ENCODE measurements at places on chromosomes 7 and 10.

DNA sequence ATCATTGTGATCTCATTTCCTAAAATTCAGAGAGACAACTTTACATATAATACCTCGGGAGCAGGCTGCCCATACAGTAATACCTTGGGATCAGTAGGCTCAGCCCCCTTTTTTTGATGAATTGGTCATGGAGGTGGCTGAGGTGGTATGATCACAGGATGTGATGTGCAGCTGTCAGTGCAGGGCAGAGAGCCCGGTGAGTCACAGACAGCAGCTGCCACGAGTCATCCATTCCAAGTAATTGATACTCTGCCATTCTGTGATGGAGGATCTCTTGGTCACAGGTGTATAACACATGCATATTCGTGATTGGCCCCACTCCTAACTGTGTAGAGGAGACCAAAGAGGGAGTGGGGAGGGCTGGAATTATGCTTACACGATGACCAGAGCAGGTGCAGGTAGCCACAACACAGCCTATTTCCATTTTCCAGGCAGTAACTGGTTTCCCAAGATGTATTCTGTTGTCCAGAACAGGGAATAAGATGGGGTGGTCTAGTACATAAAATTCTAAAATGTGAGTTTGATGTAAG is 14.1 kb downstream of the NRCAM start:
- DNase-seq = peak; percentile 49

- no peak for DNase-seq
Observed at GRCh38 chr10:64486149-64486548, 964.9 kb downstream of the REEP3 start.

DNA sequence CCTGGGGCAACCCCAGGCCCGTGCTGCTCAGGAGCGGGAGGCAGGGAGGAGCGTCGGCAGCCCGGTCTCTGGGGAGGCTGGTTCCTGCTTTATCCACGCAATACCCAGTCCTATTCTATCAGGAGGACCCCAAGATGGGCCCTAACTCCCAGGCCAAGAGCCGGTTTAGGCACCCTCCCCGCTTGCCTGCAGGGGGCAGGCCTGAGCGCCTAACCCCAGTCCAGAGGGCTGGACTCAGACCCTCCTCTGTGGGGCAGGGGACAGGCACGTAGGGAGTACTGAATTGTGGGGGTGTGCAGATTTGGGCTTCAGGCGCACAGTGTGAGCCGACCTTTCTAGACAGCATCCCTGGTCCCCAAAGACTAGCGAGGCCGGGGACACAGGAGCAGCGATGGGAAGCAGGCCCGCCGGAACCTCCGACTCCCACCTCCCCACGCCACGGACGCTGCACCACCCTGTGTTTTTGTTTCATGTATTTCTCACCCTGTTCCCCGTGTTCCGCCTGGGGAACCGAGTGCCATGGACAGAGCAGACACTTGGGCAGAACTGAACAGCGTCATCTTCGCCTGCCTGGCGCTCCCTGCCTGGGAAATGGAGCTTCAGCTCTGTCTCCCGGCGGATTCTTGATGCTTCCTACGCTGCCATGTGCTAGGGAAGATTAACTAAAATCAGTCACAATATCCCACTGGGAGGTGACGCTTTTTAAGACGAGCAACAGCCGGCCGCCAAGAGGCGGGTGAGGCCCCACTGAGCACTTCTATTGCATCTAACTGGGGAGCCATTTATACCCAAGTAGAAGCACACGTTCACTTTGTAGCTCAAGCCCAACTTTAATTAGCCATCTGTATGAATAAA is 5.3 kb downstream of the NUDT1 start:
- peak; percentile 52 for DNase-seq

DNA sequence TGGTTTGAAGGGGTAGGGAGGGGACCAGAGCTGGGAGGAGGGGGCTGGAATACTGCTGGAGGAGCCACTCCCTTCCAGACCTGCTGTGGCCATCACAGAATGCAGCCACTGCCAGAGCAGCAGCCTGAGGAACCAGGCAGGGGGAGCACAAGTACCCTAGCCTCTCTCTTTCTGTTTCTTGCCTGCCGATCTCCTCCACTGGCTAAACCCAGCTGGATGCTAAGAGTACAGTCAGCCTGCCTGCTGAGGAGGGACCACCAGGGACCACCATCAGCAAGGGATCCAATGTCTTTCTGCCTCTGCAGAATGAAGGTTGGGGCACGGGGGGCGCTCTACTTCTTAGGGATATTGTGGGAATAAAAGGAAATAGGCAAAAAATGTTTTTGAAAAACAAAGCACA is 4.7 kb downstream of the BLVRA start:
- no peak for DNase-seq

- DNase-seq = no peak
Observed at GRCh38 chr10:75936841-75937240, 505.4 kb downstream of the LRMDA start.

GRCh38 chr10:22690614-22691431 is 23.6 kb downstream of the PIP4K2A start:
- no peak for DNase-seq

- no peak for DNase-seq
Observed at GRCh38 chr7:157136372-157136771, 2.4 kb upstream of the UBE3C start.

DNA sequence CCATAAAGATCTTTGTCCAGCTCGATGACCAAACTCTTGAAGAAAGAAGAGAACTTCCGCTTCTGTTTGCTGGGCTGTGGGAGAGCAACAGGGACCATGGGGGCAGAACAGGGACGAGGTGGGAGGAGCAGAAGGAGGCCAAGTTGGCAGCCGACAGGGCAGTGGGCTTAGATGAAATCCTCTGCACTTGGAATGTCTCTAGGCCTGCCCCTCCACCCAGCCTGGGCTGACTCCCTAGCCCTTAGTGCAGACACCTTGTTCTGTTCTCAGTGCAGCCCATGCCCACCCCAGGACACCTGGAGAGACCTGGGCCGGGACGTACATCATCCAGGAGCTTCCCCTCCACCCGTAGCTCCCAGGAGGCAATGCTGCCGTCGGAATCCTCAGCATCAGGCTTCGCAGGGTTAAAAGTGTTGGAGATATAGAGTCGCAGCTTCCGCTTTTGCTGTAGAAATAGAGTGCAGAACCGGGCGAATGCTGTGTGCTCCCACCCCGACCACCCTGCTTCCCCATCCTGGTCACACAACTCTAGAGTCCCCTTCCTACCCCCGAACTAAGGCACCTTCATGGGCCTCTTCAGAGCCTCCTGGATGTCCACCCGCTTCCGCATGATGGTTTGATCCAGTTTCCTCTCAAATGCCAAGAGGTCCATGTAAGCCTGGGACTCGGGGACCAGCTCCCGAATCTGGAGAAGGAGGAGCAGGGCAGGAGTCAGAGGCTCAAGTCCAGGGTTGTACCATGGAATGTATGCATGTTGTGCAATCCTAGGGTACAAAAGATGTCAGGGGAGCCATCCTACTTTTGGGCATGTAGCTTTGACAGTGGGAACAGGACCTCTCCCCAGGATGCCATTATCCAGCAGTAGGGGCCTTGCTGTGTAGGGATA is 6.1 kb downstream of the SMARCD3 start:
- DNase-seq = no peak

DNA sequence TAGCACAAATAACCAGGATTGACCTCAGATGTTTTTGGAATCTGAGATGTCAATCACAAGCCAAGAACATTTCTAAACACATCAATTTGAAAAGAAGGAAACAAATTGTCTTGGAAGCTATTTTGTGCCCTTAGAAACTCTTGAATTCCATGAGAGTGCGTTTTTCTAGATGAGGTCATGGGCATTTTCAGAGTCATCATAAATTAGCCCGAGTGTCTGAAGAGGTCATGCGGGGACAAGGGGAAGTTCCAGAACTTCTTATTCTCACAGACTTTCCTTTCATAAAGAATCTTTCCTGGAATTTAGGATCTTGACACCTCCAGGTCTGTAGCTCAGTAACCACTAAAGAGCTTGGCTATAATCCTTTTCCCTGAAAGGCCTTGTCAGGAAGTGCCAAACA is 28.2 kb downstream of the IL2RA start:
- DNase-seq = no peak

DNA sequence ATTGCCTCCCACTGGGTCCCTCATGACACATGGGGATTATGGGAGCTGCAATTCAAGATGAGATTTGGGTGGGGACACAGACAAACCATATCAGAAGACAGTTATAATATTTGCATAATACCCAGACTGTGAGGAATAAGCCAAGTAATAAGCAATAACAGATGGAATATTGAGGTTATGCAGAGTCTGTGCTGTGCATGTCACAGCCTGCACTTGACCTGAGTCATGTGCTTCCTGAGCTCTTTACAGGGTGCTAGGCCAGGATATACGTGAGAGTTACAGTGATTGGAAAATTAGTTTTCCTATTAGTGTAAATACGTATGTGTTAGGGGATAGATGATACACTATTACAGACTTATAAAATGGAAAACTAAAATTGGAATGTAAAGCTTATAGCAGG is 288.7 kb downstream of the SDK1 start:
- no peak for DNase-seq

- DNase-seq = no peak
Observed at GRCh38 chr7:17368856-17369524, 70.5 kb downstream of the AHR start.

DNA sequence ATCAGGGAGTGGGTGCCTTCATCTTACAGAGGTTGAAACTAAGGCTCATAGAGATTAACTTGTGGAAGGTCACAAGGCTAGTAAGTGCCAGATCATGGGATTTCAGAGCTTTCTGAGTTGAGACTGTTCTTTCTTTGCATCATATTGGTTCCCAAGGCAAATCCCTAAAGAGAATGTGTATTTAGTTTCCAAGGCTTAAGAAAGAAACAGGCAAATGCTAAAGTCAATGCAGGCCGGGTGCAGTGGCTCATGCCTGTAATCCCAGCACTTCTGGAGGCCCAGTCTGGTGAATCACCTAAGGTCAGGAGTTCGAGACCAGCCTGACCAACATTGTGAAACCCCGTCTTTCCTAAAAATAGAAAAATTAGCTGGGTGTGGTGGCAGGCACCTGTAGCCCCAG is 19.8 kb downstream of the CDK1 start:
- DNase-seq = no peak

All from stimulated activated CD4-positive, alpha-beta T cell treated with anti-CD3 and anti-CD28 coated beads, Interleukin-15, amount 100 ng/mL, for 24 hours (primary cell).